HL-60 (cell line): ENCODE measurements at places on chromosomes 6 and 20.

GRCh38 chr20:43541214-43541613 is 17.6 kb upstream of the SGK2 start:
- no peak for DNase-seq

GRCh38 chr6:827431-827830 is 134.5 kb upstream of the EXOC2 start:
- DNase-seq, result no peak

- no peak for DNase-seq
Observed at GRCh38 chr20:35146299-35146919, 727 bp downstream of the EDEM2 start.

DNA sequence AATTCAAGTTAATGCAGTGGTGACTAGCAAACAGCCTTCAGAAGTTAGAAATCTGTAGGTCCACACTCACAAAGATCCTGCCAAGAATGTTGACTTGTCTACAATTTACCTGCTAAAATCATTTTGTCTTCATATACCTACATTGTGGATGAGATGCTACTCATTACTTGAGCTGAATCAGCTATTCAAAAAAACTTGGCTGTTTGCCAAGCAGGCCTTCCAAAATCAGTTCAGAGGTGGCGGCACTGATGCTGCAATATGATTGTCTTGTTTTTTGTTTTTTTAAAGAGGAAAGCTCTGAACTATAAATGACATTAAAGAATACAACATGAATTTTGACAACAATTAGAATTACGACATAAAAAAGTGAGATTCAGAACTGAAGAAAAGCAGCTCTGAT is 354.7 kb upstream of the KHDRBS2 start:
- DNase-seq, result no peak

- DNase-seq, result no peak
Observed at GRCh38 chr20:33894798-33895197, 83.7 kb downstream of the CHMP4B start.

DNA sequence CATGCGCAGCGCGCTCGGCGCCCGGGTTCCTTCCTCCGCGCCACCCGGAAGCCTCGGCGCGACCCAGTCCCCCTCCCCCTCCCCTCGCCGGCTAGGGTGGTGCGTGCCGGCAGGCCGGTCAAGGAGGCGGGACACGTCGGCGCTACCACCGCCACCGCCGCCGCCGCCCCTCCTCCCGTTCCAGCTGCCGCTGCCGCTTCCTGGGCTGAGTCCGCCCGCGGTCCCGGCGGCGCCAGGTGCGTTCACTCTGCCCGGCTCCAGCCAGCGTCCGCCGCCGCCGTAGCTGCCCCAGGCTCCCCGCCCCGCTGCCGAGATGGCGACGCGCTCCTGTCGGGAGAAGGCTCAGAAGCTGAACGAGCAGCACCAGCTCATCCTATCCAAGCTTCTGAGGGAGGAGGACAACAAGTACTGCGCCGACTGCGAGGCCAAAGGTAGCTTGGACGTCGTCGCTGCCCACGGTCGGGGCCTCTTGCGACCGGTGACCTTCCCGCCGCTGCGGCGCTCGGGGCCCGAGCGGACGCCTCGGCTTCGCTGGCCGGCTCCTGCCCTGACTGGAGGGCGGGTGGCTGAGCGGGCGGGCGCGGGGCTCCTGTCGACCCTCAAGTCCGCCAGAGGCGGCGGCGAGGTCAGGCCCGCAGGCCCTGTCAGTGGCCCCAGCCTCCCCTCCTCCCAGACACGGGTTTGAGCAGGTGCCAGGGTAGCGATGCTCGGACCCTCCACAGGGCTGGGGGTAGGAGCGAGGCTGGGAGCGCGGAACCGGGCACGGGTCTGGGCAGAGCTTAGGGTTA is at the start of gene SMAP1:
Gene SMAP1, plus strand, starts transcription at position 173 of the 788 bp plus-strand sequence. Its CDS starts 141 bp downstream, at position 314.
- peak; percentile 93 for DNase-seq

GRCh38 chr20:36573798-36574365 is 485 bp downstream of the TGIF2 start:
- peak; percentile 63 for DNase-seq

DNA sequence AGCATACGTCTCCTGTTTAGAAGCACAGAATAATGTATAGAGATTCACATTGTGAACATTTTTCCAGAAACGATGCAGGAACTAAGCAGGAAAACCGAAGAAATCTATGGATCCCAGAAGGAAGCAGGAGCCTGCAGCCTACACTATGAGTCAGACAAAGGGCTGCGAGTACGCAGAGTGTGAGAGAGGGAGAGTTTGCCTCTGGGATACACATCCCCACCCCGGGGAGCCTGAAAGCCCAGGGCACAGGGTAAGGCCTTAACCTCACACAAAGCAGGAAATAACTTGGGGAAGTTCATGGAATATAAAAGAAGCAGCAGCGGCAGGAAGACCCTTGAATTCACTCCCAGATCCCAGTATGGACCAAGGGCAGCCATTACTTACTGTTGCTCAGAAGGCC is 842.1 kb upstream of the MANEA start:
- no peak for DNase-seq

GRCh38 chr20:1949347-1950100 is 44.3 kb downstream of the PDYN start:
- no peak for DNase-seq

DNA sequence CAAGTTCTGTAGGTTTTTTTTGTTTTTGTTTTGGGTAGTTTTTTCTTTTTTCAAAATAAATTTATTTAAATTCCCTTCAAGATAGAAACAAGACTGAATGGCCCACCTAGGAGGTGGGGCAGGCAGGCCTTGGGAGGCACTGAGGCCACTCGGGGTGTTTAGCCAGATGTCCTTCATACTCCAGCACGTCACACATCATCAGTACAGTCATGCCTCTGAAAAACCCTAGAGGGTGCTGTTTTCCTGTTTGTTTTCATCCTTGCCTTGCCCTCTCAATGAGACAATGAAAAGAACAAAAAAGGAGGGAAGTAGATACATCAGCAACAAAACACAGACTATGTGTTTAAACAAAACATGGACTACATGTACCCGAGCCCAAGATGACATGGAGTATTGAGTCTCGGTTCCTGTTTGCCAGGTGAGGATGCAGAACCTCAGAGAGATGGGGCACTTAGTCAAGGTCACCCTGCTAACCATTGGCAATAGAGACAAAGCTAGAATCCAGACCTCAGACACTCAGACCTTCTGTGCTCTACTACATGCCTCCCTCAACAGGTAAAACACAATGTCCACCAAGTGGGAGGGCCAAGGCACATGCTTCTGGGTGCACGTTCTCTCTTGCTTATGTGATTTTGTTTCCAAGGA is 26.8 kb upstream of the CLIC5 start:
- peak; percentile 34 for DNase-seq

DNA sequence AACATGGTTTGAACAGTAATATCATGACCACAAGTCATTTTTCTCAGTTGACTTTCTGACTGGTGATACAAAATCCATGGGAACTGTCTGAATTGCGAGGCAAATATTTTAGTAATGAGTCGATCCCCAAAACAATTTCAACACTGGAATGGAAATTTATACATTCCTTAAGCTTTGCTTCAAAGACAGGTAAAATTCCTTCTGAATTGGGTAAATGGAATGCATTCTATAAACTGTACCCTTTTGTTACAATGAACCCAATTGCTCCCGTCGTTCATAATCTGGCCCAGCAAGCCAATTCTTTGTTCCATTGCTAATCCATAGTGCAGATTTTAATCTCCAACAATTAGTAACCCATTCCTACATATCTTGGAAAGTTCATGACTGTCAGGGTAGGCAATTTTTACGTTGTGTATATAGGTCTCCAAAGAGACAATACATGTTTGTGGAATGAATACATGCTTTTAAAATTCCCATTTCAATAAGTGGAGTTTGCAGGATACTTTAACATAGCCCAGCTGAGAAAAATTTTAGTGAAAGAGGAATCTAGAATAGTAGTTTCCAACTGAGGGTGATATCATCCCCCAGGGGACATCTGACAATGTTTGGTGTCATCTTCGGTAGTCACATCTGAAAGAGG is 32.7 kb downstream of the CYP24A1 start:
- no peak for DNase-seq
